Stimulated activated CD4-positive, alpha-beta T cell treated with anti-CD3 and anti-CD28 coated beads, Interleukin-4, amount 100 ng/mL, for 48 hours (primary cell): ENCODE measurements at places on chromosomes 16 and 17.

- DNase-seq, result no peak
Observed at GRCh38 chr16:351804-352520, 561 bp downstream of the AXIN1 start.

DNA sequence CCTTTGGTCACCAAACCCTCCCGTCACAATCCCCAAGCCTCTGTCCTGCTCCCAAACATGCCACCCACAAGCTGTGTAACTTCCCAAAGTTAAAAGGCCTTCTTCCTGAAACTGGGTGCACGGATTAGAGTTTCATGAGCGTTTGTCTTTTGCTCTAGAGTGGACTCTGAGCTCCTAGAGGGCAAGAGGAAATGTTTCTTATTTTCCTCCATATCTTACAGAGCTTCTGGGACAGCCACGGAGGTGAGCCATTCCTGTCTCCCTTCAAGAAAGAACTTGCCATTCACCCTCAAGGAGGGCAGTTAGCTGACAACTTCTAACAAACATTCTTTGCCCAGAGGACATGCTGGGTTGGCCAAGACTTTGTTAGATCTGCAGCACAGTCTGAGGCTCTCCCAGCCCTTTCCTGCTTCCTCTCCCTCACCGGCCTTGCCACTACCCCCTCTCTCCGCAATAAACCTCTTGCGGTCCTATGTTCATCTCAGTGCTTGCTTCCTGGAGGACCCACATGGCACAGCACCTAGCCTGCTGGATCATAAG is 2.6 kb upstream of the MYCBPAP start:
- no peak for DNase-seq

DNA sequence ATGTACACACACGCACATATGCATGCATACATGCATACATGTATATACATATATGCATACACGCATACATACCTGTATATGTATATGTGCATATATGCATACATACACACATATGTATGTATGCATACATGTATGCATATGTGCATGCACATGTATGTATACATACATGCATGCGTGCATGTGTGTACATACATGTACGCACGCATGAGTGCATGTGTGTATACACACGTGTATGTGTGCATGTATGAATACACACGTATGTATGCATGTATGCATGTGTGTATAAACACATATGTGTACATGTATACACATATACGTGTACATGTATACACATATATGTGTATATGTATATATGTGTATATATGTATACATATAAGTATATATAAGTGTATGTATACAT is 28.5 kb upstream of the DLX3 start:
- DNase-seq, result no peak

- no peak for DNase-seq
Observed at GRCh38 chr17:55722742-55723487, at the start of gene TMEM100. Gene TMEM100 (minus strand): TSS chr17:55722864. CDS start chr17:55721070, 1,794 bp downstream.

- no peak for DNase-seq
Observed at GRCh38 chr17:12726131-12726530, 60.4 kb downstream of the MYOCD start.

- no peak for DNase-seq
Observed at GRCh38 chr16:80105160-80105559, 435.6 kb upstream of the DYNLRB2 start.

GRCh38 chr17:48995974-48996721 is 1.0 kb upstream of the IGF2BP1 start:
- DNase-seq, result no peak

- no peak for DNase-seq
Observed at GRCh38 chr17:76700270-76700616, 10.5 kb downstream of the MXRA7 start.

GRCh38 chr17:2580661-2581060 is 12.8 kb upstream of the PAFAH1B1 start:
- DNase-seq, result no peak
